ENCODE measurements at places on chromosomes 2 and 18.

GRCh38 chr18:36829362-36830157 lies 633 bp downstream of the KIAA1328 start:
- DNase-seq = peak; percentile 41

DNA sequence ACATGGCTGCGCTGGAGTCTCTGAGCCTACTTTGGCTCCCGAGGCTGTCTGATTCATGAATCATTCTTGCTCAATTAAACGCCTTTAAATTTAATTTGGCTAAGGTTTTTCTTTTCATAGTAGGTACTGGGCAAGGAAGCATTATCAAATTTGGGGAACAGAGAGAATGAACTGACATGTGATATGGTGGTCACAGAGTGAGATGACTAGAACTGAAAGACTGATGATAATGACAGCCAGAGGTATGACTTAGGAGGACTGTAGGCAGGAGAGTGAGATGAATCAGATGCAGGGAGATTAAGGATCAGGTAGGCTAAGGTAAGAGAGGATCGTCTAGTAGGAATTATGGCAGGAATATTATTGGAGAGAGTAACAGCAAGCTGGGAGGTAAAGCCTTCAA lies 40.9 kb upstream of the ST8SIA3 start:
- DNase-seq = no peak

DNA sequence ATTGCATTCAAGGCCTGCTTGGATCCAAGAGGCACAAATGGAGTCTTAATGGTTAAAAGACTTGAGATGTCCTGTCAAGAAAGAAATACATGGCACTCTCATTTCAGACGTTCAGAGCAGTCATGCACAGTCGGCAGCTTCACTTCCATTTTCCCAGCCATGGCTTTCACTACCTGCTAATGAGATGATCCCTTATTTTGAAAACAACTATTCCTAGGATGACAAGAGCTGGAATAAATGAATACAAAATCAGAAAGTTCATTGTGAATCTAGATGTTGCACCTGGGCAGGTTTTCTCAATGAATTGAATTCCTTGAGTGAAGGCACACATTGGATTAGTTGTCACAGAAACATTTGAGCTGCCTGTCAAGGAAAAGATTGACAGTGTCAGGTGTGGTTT lies 25.7 kb downstream of the ABCG5 start:
- no peak for DNase-seq

- DNase-seq = no peak
These were observed 105.4 kb downstream of the POLR1A start for GRCh38 chr2:86000131-86000937.

- DNase-seq = no peak
These were observed 322.2 kb downstream of the IRS1 start for GRCh38 chr2:226477221-226478108.

- DNase-seq = no peak
These were observed 229.0 kb downstream of the MREG start for GRCh38 chr2:215784371-215784783.

DNA sequence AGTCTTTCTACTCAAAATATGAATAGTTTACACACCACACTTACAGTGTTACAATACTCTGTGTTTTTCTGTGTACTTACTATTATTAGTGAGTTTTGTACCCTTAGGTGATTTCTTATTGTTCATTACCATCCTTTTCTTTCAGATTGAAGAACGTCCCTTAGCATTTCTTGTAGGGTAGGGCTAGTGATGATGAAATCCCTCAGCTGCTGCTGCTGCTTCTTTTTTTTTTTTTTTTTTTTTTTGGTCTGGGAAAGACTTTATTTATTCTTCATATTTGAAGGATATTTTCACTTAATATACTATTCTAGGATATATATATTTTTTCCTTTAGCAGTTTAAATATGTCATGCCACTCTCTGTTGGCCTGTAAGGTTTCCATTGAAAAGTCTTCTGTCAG lies 29.0 kb upstream of the SERPINB2 start:
- no peak for DNase-seq

DNA sequence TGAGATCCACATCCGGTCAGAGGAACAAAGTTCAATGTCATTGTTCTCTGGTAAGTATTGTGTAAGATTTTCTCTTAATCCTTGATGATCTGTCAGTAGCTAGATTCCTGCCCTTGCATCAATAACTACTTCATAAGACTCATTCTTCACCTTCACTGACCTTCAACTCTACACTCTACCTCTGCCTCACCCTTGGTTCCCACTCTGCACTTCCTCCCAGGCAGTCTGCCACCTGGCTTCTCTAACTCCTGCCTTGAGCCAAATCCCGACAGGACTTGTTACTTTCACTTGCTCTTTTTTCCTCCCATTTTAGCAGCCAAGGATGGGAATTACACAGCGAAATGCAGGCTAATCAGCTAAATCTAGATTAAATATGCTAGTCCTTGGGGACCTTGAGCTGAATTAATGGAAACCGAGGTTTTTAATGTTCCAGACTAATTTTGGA lies 190.7 kb downstream of the DLGAP1 start:
- no peak for DNase-seq

DNA sequence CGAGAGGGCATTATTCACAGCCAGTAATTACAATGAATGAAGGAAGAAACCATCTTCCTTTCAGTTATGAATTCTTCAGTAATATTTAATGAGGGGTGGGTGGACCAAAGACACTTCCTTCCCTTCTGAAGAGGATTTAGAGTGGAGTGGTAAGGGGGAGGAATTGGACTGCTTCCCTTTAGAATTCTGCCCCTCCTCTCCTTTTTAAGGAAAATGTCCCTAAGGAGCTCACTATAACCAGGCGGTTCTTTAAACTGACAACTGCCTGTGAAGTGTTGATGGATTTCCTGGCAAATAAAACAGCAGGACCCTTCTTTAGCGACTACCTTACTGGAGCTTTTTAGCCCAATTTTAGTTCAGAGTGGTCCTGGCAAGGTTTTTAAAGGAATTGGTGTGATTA lies 86.4 kb downstream of the LIMS1 start:
- DNase-seq = no peak

DNA sequence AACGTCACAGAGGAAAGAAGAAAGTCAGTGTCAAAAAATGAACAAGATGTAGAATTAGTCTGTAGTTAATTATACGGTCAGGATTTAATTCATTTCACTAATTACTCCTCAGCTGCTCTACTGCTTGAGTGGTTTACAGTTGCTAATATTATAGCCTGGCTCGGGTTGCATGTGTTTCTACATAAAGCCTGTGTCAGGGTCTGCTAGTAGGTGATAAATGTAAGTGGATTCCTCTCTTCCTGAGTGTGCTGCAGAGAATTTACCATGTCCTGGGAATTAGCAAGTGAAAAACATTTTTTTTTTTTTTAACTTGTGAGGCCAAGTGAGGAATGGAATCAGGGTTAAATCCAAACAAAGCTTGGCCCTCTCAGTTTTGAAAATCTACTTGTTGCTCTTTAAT lies 622.6 kb downstream of the EPHA4 start:
- no peak for DNase-seq

DNA sequence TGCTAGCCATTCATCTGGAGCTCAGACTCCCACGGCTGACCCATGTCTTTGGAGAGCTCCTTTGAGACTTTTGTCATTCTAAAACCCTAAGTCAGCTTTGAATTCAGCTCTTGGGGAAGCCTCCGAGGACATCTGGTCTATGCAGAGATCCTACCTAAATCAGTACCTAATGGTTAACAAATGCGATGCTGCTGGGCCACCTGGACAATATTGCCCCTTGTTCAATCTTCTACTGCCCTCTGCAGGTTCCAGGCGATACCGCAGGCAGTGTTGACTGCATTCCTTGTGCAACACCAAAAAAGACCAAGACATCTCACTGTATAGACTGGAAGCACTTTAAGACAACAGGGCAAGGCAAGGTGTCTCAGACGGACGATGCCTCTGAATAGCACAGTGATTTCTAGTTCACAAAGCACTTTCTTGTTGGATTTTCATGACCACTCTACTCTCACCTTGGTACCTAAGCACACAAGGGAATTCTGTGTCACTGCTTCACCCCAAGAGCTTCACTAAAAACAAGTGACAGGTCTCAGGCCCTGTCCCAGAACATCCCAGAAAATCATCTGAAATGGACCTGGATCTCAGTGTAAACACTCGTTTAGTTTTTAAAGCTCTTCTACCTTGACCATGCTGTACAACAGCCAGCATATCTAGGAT lies 80.9 kb downstream of the XDH start:
- peak; percentile 53 for DNase-seq

DNA sequence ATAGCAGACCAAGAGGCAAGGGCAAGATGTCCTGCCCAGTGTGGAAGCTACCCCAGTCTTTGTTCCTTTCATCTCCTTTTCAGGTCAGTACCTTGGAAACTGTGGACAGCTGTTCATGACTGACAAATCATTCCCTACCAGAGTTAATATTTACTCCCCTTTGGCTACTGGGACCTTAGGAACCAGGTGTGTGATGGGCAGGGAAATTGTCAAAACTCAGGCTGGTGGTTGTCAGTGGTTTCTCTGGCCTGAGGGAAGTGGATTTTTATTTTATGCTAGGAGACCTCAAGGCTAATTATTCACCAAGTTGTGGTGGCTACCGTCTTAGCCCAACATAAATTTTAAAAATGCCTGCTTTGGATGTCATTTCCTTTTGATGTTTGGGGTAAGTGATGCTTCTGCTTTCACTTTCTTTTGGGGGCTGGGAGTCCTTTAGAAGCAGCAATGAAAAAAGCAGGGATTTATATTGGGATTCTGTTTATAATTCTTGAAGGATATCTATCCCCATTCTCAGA lies 119.3 kb downstream of the SETBP1 start:
- DNase-seq = no peak

- no peak for DNase-seq
These were observed 341.9 kb upstream of the PIK3C3 start for GRCh38 chr18:41613003-41613609.

DNA sequence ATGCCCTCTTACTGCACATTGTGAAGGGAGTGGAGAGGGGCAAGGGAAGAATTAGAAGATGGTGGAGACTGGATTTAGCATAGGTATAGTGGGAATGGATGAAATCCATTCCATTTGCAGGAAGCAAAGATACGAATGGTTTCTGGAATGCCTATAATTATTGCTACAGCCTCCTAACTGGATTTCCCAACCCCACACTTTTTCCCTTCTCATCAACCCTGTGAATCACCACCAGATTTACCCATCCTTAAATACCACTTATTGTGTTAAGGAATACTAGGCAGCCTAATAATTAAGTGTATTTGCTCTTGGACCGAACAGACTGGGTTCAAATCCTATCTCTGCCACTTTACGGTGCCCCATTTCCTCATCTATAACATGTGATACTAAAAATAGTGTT lies 39.3 kb upstream of the CREB1 start:
- DNase-seq = no peak

GRCh38 chr2:24049485-24050021 lies at the start of gene FKBP1B:
Gene FKBP1B, plus strand, starts transcription at chr2:24049741. Its CDS starts 109 bp downstream, at chr2:24049850.
- peak; percentile 39 for DNase-seq

GRCh38 chr2:134391751-134392160 lies 137.9 kb downstream of the MGAT5 start:
- DNase-seq = no peak

DNA sequence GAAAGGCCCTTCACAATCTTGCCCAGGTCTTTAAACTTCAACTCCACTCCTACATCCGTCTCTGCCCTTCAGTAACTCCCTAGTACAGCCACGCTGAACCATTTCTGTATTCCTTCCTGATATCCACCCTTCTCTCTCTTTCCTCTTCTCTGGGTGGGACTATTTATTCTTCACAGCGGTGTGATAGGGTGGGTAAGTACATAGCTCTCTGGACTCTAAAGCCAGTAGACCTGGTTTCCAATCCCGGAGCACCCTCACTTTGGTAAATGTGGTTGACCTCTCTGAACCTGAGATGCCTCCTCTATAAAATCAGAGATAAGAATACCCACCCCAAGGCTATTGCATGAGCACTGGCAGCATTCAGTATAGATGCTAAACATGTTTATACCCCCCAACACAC lies 86.7 kb downstream of the ATL2 start:
- DNase-seq = no peak

DNA sequence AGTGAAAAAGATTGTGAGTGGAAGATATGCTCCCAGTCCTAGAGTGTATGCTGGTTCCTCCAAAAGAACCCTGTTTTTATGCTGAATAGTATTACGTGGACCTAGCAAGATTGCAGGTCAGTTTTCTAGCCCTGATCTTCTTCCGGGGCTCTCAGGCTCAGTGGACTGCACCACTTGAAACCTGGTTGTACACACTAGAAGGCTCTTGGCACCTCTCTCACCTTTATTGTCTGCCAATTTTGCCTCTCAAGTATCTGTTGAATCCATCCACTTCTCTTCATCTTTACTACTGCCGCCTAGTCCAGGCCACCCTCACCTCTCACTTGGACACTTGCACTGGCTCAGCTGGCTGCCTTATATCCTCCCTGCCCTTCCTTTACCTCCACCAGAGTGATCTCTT lies 16.8 kb downstream of the TTC39C start:
- no peak for DNase-seq

GRCh38 chr2:121321476-121321875 lies 36.5 kb upstream of the TFCP2L1 start:
- no peak for DNase-seq

DNA sequence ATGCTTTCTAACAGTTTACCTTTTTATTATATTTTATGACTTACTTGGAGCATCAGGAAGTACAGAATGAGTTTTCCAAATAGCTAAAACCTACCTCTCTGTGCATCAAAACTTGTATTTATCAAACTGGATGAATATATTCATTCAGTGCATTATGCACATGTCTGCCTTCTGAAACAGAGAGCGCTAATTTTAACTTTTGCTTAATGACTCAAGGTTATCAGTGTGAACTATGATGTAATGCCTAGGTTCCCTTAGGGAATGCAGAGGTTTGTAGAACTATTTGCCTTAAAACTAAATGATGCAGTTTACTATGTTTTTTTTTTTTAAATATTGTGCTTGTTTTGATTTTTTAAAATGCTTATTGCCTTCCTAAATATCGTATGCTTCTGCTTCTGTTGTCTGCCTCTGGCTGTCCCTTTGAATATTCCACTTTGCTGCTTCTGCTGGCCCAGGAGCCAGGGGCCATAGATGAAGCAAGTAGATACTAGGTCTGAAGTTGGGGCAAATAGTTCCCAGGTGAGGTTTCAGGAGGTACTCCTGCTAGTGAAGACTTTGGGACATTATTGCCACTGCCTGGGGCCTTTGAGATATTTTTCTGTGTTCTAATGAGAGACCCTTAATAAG lies 16.5 kb downstream of the TMEM178A start:
- DNase-seq = no peak

DNA sequence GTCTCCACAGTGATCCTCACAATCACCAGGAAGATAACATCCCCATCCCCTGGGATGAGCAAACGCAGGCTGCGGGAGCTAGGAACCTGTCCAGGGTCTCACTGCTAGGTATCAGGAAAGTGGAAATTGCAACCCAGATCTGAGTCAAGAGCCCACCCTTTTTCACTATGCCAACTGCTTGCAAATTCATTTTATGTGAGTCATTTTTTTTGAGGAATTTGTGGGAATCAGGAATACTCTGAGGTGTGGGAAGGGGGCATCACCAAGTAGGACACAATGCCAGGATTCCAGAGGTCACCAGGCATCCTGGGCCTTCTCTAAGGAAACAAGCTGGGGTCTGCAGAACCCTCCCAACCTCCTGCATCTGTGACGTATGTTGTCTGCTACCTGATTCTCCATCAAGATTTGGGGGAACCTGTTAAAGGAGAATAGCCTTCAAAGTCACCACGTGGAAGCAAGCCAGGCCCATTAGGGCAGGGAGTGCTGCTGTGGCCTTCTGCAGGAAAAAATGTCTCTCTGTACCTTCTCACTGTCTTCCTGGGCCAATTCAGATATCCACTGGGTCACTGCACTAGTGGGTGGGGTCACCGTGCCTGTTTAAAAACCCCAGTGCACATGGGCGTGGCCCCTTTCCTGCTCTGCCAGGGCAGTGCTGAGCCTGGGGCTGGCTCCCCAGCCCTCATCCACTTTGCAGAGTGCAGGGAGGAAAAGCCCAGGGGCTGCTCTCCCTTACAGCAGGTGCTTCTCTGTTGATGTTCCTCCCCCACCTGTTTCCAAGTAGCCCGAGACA lies 50.2 kb downstream of the MCFD2 start:
- DNase-seq = no peak

Measured in hypothalamus (tissue), 51 donors.